Cortex of kidney (tissue), 1 donor: ENCODE measurements at places on chromosomes 4 and X.

DNA sequence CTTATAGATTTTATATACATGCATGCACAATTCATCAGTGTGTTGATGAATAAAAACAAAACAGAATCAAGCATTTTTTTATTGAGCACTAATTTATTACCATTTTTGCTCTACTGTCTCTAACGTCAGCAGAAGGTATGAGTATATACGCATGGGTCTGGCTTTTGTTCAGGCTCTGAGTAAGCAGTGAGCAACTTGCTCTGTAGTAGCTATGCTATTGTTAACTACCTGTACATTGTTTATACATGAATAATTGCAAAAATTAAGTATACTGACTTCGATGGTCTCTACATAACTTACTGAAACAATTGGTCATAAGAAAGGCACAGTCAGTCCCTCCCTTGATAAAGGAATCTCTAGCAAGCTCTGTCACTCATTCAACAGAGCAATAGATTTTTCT lies 122.9 kb downstream of the RS1 start:
- DNase-seq: no peak

DNA sequence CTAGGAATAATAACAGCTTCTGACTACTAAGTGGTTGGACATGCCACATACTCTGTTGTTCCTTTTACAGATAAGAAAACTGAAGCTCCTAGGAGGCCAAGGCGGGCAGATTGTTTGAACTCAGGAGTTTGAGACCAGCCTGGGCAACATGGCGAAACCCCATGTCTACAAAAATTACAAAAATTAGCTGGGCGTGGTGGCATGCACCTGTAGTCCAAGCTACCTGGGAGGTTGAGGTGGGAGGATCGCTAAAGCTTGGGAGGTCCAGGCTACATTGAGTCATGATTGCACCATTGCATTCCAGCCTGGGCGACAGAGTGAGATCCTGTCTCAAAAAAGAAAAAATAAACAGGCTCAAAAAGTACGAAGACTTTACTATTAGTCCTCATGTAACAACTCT lies 30.6 kb upstream of the PHF8 start:
- no peak for DNase-seq

DNA sequence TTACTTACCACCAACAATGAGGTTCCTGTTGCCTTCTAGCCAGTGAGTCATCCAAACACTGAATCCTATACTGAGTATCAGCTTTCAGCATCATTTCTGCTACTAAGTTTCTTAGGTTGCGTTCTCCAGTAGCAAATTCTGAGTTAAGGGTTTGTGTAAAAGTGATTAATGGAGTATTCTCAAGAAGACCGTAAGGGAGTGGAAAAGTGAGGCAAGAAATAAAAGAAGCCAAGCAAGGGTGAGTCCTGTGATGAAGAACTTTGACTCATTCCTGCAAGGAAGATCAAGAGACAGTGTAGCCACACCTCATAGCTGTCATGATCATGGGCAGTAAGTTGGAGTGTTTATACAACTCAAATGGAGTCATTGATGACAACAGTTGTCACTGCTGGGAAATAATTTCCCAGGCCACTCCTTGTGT lies 446.2 kb downstream of the RAPGEF2 start:
- DNase-seq: no peak

DNA sequence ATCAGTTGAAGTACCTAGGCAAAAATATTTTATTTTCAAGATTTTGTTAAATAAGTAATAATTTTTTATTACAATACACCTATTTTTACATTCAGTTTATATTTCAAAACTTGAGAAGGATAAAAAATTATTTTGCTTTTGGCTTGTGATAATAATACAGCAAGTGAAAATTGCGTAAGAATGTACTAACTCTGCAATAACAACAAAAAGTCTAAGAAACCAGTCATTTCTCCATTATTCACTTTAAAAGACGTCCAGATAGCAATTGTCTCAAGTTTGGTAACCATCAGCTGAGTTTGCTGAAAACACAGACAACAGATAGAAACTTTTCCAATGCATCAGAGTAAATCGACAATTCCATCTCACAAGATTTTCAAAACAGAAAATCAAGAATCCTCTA lies 12.1 kb downstream of the CXCL8 start:
- no peak for DNase-seq

DNA sequence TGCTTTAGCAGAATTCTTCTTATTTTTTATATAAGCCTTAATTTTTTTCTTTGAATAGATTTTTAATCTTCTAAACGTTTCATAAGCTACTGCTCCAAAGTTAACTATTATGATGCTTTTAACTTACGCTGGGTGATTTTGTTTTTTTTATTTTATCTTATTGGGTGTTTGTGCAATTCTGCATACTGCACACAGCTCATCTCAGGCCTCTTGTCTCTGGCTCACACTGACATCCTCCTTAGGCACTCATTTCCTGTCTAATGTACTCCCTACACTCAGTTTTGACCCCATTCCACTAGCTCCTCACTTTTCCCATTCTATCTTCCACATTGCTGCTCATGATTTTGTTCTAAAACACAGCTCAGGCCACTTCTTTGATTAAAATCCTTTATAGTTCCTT lies 111.9 kb upstream of the MAP9 start:
- DNase-seq: no peak

DNA sequence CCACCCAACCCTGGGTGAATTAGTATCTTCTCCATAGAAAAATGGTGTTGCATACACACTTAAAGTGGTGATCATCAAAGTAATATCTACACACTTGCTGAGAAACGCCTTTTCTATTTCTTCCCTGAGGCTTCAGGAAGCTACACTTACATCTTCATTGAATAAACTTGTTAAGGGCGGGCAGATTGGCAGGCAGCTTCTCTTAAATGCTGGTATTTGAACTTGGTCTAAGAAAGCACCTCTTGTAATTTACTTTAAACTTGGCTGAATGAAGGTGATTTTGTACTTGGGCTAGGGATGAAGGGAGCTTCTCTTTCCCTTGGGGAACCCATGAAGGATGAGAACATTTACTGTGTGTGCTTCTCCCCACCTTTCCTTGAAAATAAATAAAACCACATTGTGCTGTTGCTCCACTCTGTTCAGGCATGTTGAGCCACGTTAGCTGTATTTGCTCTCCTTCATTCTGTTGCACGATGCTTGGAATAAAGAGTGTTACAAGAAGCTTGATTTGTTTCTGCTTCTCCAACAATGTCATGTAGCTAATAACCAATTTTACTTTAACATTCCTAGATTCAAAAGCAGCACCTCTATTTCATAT lies 430.1 kb downstream of the ANKRD50 start:
- no peak for DNase-seq

- DNase-seq: no peak
Observed at GRCh38 chrX:46757593-46757992, 1.3 kb downstream of the SLC9A7 start.
